ENCODE measurements at places on chromosomes 4 and X. TPM values are rescaled to one million over a fixed set of nuclear protein-coding genes. Genes with fewer than 3 reads are reported as not detected.

- no peak for DNase-seq
Observed at GRCh38 chr4:73499996-73500765, 18.6 kb downstream of the AFM start.

- DNase-seq: no peak
Observed at GRCh38 chr4:156734965-156735895, 236.4 kb downstream of the PDGFC start.

PRSS12 gene
- total RNA-seq: 13.1 TPM

- DNase-seq: no peak
Observed at GRCh38 chr4:187118602-187119120, 395.0 kb upstream of the FAT1 start.

DNA sequence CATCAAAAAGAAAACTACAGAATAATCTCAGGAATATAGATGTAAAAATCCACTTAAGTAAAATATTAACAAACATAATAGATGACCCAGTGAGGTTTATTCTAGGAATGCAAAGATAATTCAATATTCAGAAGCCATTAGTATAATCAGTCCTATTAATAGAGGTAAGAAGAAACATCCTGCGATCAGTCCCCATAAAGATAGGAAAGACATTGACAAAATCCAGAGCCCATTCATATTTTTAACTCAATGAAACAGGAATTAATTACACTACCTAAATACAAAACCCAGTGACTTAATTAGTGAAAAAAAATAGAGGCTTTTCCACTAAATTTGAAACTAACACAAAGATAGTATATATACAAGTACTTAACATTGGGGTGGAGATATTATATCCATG is 321.4 kb upstream of the INTU start:
- DNase-seq: no peak

DNA sequence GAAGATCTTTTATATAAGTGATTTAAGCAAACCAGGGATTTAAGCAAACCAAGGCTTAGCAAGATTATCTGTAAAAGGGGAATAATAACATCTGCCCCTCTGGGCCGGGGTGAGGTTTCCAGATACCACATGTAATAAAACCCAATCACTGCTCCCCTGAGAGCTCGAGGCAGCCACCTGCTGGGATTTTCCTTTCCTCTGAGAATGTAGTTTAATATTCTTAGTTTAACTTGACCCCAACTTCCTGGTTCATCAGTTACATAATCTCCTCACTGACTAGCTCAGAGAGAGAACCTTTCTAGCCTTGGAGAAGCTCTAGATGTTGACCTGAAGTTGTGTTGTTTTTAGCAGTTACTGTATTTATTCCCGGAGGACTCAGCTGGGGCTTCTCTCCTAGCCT is 322.4 kb downstream of the ARHGAP10 start:
- no peak for DNase-seq
